ENCODE measurements at places on chromosomes 1 and 21.

GRCh38 chr1:79745929-79746328, 739.4 kb upstream of the ADGRL4 start:
- no peak for DNase-seq

- no peak for DNase-seq
Measured at GRCh38 chr21:30623362-30623761, 2.9 kb downstream of the KRTAP20-4 start.

GRCh38 chr1:92536211-92536979, 49.7 kb upstream of the GFI1 start:
- DNase-seq, result no peak

DNA sequence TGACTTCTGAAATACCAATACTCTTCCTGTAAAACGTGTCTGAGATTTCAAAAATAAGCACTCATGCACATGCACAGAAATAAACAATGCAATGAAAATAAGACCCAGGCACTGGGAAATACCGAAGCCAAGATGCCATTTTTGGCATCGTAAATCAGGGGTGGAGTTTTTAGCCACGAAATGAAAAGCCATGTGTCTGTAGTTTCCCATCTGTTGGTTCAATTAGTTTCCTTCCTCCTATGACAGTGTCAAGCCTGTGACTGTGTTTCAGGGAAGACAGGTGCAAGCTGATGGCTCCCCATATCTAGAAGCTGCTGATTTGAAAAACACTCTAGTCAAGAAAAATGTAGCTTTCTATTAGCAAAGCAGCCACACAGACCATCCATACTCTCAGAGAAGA, 480.4 kb upstream of the CAMK1G start:
- DNase-seq, result no peak

- no peak for DNase-seq
Measured at GRCh38 chr1:184362876-184363275, 24.0 kb upstream of the C1orf21 start.
